ENCODE measurements at places on chromosomes 12 and 14. TPM values are rescaled to one million over a fixed set of nuclear protein-coding genes. Genes with fewer than 3 reads are reported as not detected.

Gene TAS2R50
- 0.73 TPM for total RNA-seq

Gene REM2
- total RNA-seq, result 0.98 TPM

Gene KLRD1
- total RNA-seq, result 0.65 TPM

Gene SLC7A8
- 0.93 TPM for total RNA-seq

DNA sequence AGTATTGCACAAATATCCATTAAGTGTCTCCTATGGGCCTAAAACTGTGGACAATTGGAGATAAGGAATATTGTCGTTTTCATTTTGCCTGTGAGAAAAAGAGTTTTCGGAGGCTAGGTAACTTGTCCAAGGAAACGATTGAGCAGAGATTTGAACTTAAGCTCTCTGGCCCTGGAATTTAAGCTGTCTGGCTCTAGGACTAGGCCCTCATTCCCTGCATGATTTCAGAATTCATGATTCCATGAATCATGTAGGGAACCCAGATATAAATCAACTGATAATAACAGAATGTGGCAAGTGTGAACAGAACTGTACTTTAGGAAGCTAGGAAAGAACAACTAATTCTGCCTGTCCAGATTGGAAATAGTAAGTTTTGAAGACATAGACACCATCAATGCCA, 940.9 kb downstream of the DIO2 start:
- H3K36me3 ChIP-seq, result no peaks in the 10 kb centered on the region
- no peaks in the 10 kb centered on the region for H3K27me3 ChIP-seq
- no peak overlapping the region for H3K4me3 ChIP-seq
- no peak for DNase-seq

GRCh38 chr12:12327802-12328201, 22.2 kb downstream of the MANSC1 start:
- H3K36me3 ChIP-seq, result no peaks in the 10 kb centered on the region
- peaks cover 5% of the 10 kb centered on the region for H3K4me1 ChIP-seq
- no peak overlapping the region for H3K4me3 ChIP-seq
- H3K27me3 ChIP-seq, result peaks cover 15% of the 10 kb centered on the region
- no peak for DNase-seq
- no peak overlapping the region for H3K27ac ChIP-seq

All from activated CD4-positive, alpha-beta memory T cell treated with anti-CD3 and anti-CD28 coated beads, Interleukin-2, amount 10 ng/mL, durations not matched to agents 7 days and 5 days (primary cell).